SK-N-SH (cell line): ENCODE measurements at places on chromosomes 13 and 19. TPM values are rescaled to one million over a fixed set of nuclear protein-coding genes. Genes with fewer than 3 reads are reported as not detected.

DNA sequence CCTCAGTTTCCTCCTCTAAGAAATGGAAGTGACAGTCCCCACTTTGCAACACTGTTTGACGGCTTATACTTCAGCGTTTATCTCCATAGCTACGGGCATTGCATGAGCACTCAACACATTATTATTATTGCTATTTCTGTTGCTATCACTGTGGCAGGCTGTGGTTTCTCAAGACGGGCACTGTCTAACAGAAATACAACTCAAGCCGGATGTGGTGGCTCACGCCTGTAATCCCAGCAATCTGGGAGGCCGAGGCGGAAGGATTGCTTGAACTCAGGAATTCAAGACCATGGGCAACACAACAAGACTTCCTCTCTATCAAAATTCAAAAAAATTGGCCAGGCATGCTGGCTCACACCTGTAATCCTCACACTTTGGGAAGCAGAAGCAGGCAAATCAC, 4.9 kb upstream of the ZSWIM4 start:
- DNase-seq, result no peak

DNA sequence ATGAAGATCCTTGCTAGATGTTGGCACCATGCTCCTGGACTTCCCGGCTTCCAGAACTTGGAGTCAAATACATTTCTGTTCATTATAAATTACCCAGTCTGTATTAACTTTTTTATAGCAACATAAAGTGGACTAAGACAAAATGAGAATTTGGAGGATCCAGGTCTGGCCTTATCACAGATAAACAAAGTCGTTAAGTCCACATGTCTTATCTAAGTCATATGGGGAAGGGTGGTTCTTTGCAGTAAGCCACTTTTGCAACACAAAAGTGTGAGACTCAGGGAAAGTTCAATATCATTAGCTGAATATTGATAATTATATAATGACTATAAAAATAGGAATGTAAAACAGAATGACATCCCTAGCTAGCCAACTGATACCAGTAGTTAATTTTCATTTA, 91.6 kb upstream of the SIAH3 start:
- DNase-seq, result no peak

DNA sequence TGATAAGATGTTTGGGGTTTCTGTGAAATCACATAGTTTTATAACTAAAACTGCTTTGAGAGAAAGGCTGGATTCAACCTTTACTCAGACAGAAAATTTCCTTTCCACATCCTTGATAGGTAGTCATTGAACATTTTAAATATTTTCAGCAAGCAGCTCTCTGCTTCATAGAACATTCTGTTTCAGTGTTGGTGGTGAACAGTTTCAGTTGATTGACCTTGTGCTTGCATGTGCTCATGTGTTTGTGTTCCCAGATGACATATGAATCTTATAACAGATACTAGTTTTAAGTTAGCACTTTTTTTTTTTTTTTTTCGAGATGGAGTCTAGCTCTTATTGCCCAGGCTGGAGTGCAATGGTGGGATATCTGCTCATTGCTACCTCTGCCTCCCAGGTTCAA, 290.1 kb downstream of the HS6ST3 start:
- DNase-seq, result no peak

- DNase-seq, result no peak
Observed at GRCh38 chr19:6564393-6564792, 26.6 kb downstream of the CD70 start.

- DNase-seq, result no peak
Observed at GRCh38 chr13:92864584-92865284, 361.9 kb upstream of the GPC6 start.

- DNase-seq, result peak; percentile 33
Observed at GRCh38 chr13:44894001-44894770, 95.1 kb downstream of the NUFIP1 start.

- no peak for DNase-seq
Observed at GRCh38 chr19:46021531-46022041, 1.3 kb downstream of the PGLYRP1 start.

DNA sequence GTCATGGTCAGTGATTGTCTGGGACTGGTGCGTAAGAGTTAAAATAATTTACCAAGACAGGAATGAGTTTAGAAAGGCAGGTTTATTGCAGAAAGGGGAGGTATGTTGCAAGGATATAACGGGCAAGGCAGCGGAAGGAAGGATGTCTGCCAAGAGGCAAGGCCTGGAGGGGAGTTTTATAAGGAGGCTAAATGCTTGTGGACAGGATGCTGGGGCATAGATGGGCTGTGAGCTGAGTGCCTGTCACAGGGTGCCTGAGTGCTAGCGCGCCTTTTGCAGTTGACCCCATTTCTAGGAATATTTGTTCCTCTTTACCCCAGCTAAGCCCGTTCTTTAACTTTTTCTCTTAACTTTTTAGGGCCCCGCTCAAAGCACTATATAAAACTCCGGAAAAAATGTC, 58.7 kb downstream of the TEX26 start:
- DNase-seq, result no peak

GRCh38 chr13:20340759-20341171, 108.6 kb upstream of the GJB6 start:
- no peak for DNase-seq

GRCh38 chr19:17333611-17334413, 843 bp downstream of the ANO8 start:
- no peak for DNase-seq

- DNase-seq, result no peak
Observed at GRCh38 chr13:24668511-24668910, 11.7 kb upstream of the ATP12A start.

GRCh38 chr13:66111628-66112027, 1118.5 kb downstream of the PCDH9 start:
- no peak for DNase-seq

GRCh38 chr19:9862938-9863337, 27.8 kb downstream of the PIN1 start:
- no peak for DNase-seq

- no peak for DNase-seq
Observed at GRCh38 chr19:13691569-13692435, 72.5 kb upstream of the MRI1 start.

BCL2L12 gene
- polyA plus RNA-seq, result 20.3 and 27.9 TPM in 2 replicates

SPTBN4 gene
- polyA plus RNA-seq, result 2.8 and 3.1 TPM in 2 replicates

CASP14 gene
- polyA plus RNA-seq, result not detected in 2 replicates

KLK11 gene
- not detected in 2 replicates for polyA plus RNA-seq

OR7A5 gene
- polyA plus RNA-seq, result not detected in 2 replicates

STOML3 gene
- polyA plus RNA-seq, result not detected in 2 replicates

ADGRE1 gene
- 8.9 and 11.2 TPM in 2 replicates for polyA plus RNA-seq

PRTN3 gene
- not detected in 2 replicates for polyA plus RNA-seq

POSTN gene
- 577 and 1,227 TPM in 2 replicates for polyA plus RNA-seq

SBSN gene
- polyA plus RNA-seq, result 0.16 and 0.25 TPM in 2 replicates

CCDC97 gene
- polyA plus RNA-seq, result 8.7 and 9.6 TPM in 2 replicates

ZNF20 gene
- 1.8 and 1.9 TPM in 2 replicates for polyA plus RNA-seq

SYDE1 gene
- polyA plus RNA-seq, result 40.6 and 44.1 TPM in 2 replicates
